ENCODE measurements at places on chromosomes 3 and 15. TPM values are rescaled to one million over a fixed set of nuclear protein-coding genes. Genes with fewer than 3 reads are reported as not detected.
A peak's percentile ranks its signal among the peaks of the same experiment; 100 is the strongest.

GRCh38 chr3:195258449-195259153 lies 12.4 kb downstream of the XXYLT1 start:
- H3K4me3 ChIP-seq, result no peak overlapping the region
- DNase-seq, result peak; percentile 74
- H3K36me3 ChIP-seq, result no peaks in the 10 kb centered on the region

DNA sequence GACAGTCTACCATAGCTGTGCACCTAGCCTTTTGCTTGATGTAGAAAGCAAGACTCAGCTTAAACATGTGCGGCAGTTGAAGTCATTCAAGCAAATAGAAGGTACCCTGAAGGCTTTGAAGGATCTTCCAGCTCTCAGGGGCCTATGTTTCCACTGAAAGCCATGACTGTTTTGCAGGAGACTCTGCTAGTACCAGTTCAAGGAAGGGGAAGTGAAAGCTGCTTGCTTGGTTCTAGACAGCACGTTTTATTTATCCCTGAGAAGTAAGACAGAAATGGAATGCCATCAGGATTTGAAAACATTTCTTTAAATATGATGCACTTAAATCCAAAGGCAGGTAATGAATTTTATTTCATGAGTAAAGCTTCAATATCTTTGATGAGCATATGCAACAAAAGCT lies 311.4 kb downstream of the PDCD6IP start:
- no peaks in the 10 kb centered on the region for H3K4me1 ChIP-seq
- no peak overlapping the region for H3K4me3 ChIP-seq
- no peak overlapping the region for H3K27ac ChIP-seq
- DNase-seq, result no peak

DNA sequence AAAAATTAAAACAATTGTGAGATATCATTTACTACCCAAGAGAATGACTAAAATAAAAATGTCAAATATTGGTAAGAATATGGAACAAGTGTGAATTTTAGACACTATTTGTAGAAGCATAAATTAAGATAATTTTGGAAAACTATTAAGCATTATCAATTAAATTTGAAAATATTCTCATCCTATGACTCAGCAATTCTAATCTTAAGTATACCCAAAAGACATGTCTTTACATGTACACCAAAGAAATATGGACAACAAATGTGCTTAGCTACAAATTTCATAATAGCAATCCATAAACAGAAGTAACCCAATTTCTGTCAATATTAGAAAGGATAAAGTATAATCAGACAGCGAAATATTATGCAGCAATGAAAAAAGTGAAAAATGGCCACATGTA lies 1032.2 kb upstream of the SEMA6D start:
- no peak for DNase-seq
- no peaks in the 10 kb centered on the region for H3K36me3 ChIP-seq
- H3K27me3 ChIP-seq, result no peaks in the 10 kb centered on the region
- no peak overlapping the region for H3K27ac ChIP-seq
- no peaks in the 10 kb centered on the region for H3K4me1 ChIP-seq
- H3K4me3 ChIP-seq, result no peak overlapping the region

DNA sequence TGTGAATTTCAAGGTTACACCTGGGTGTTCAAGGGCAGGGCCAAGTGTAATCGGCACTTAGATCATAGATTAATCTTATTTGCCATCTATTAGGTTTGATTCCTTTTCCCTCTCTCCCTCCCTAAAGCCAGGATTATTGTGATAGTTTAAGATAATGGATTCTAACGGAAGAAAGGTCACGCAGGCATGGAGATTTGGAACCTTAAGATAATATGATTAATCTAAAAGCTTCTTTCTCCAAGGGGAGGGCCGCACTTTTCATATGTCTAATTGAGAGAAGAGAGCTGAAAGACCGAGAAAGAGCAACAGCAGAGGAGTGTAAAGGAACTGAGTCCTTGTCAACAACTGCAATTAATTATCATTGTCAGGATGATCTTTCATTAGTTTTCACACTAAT lies 858.8 kb upstream of the NR2F2 start:
- no peaks in the 10 kb centered on the region for H3K4me1 ChIP-seq
- no peak for DNase-seq
- H3K27ac ChIP-seq, result no peak overlapping the region
- no peak overlapping the region for H3K4me3 ChIP-seq
- H3K36me3 ChIP-seq, result no peaks in the 10 kb centered on the region
- no peaks in the 10 kb centered on the region for H3K27me3 ChIP-seq

The PLA2G4B gene
- total RNA-seq, result 10.6 TPM

- DNase-seq, result peak; percentile 86
- no peak overlapping the region for H3K27ac ChIP-seq
- H3K36me3 ChIP-seq, result no peaks in the 10 kb centered on the region
- peak overlapping the region; percentile 2 for H3K4me3 ChIP-seq
- H3K4me1 ChIP-seq, result no peaks in the 10 kb centered on the region
These were observed 200.5 kb downstream of the GOLGA6L6 start for GRCh38 chr15:20340931-20341661.

The FSTL1 gene
- 400 TPM for total RNA-seq

GRCh38 chr15:62637950-62638619 lies 404.5 kb upstream of the TPM1 start:
- no peaks in the 10 kb centered on the region for H3K27me3 ChIP-seq
- H3K4me1 ChIP-seq, result peaks cover 8% of the 10 kb centered on the region
- no peaks in the 10 kb centered on the region for H3K36me3 ChIP-seq
- H3K27ac ChIP-seq, result no peak overlapping the region

The WDR48 gene
- 61.1 TPM for total RNA-seq

- no peaks in the 10 kb centered on the region for H3K4me1 ChIP-seq
- no peak overlapping the region for H3K4me3 ChIP-seq
- H3K36me3 ChIP-seq, result no peaks in the 10 kb centered on the region
- DNase-seq, result no peak
- no peak overlapping the region for H3K27ac ChIP-seq
These were observed 6.5 kb upstream of the GLB1 start for GRCh38 chr3:33103480-33103879.

The PIF1 gene
- total RNA-seq, result 60.7 TPM

GRCh38 chr3:159838938-159839337 lies 149.7 kb upstream of the IL12A start:
- DNase-seq, result no peak
- H3K4me1 ChIP-seq, result peaks cover 4% of the 10 kb centered on the region
- no peaks in the 10 kb centered on the region for H3K27me3 ChIP-seq
- no peaks in the 10 kb centered on the region for H3K36me3 ChIP-seq
- H3K27ac ChIP-seq, result no peak overlapping the region
- no peak overlapping the region for H3K4me3 ChIP-seq

DNA sequence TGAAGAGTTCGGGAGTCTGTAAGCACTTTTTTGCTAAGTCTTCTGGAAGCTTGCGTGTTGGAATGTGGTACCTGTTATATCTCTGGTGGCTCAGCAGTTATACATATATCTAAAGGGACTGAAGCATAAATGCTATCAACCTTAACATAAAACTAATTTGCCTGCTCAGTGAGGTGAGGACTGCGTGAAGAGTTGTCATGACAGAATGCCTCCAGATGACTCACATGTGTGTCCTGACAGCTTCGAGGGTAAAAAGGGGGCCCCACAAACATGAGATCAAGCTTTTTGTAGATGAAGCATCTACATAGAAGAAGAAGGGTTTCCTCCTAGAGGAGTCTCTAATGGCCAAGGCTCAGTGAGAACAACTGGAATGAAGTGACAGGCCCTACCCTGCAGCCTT lies 88.8 kb upstream of the C3orf80 start:
- H3K27me3 ChIP-seq, result no peaks in the 10 kb centered on the region
- no peaks in the 10 kb centered on the region for H3K36me3 ChIP-seq

The TEX55 gene
- total RNA-seq, result not detected

The ALDH1A3 gene
- 6.5 TPM for total RNA-seq

The GTF2E1 gene
- 51.1 TPM for total RNA-seq

DNA sequence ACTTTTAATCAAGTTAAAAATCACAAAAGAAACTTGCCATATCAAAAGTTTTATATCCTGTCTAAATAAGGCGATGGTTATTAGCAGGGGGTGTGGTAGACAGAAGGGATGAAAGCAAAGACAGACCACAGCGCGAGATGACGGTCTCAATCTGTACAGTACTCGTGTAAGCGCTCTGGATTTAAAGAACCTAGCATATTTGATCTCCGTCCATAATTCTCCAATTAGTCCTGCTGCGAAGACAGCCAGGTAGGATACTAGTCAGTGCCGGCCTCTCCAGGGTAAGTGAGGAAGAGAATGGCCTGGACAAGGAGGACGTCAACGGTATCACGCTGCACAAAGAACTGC lies 701 bp downstream of the SGO1 start:
- H3K27ac ChIP-seq, result no peak overlapping the region
- no peaks in the 10 kb centered on the region for H3K4me1 ChIP-seq
- peaks cover 29% of the 10 kb centered on the region for H3K36me3 ChIP-seq
- H3K27me3 ChIP-seq, result no peaks in the 10 kb centered on the region
- peak overlapping the region; percentile 96 for H3K4me3 ChIP-seq

DNA sequence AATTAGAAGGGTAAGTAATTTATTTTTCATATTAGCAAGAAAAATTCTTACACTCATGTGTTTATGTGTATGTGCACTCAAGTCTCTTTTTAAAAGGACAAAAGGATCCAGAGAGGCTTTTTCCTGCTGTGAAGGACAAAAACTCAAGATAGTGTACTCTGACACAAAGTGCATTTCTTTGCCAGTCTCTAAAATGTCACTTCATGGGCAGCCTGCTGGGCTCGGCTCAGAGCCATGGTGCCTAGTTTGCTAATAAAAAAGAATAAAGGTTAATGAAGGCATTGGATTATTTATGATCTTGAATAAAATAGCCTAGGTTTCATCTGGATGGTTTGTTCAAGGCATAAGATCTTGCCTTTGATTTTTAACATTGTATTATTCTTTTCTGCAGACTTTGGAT lies 989.0 kb downstream of the TBL1XR1 start:
- no peaks in the 10 kb centered on the region for H3K4me1 ChIP-seq
- no peak overlapping the region for H3K27ac ChIP-seq
- H3K27me3 ChIP-seq, result no peaks in the 10 kb centered on the region

DNA sequence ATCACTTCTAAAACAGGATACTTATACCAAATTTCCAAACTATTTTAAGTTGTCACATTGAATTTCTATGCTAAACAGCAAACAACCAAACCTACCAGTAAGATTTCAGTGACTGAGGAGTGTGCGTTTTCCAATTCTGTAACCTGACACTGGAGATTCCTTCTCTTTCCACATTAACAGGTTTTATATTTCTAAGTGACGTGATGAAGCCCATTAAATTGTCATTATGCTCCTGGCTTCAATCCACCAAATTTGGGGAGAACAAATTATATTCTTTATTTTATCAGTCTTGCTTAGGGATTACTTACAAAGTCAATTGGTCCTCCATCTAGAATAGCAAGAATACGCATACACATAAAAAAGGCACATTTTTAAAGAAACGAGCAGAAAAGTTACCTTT lies 764.8 kb upstream of the NR2F2 start:
- H3K4me1 ChIP-seq, result no peaks in the 10 kb centered on the region
- no peaks in the 10 kb centered on the region for H3K27me3 ChIP-seq
- no peaks in the 10 kb centered on the region for H3K36me3 ChIP-seq
- DNase-seq, result no peak
- H3K4me3 ChIP-seq, result no peak overlapping the region

DNA sequence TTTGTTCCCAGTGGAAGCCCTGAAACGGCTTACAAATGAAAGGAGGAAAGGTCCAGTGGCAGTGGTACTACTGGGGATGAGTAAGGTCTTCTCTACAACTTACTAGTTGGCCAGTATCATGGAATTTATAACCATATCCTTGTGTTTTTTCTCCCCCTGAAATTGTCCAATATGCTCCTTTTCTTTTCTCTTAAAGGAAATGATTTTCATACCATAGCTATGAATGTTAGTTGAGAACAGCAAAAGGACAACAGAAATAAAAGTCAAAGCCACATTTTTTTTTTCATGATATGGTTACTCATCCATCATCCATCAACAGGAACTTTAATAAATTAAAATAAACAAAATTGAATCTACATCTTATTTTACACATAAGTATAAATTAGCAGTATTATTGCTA lies 450.4 kb downstream of the MFSD1 start:
- H3K27me3 ChIP-seq, result peaks cover 54% of the 10 kb centered on the region
- no peak overlapping the region for H3K4me3 ChIP-seq
- DNase-seq, result no peak
